ENCODE measurements at places on chromosomes 5 and 9.

- no peak for DNase-seq
These were observed 30.3 kb downstream of the FAM240B start for GRCh38 chr9:38689678-38690077.

DNA sequence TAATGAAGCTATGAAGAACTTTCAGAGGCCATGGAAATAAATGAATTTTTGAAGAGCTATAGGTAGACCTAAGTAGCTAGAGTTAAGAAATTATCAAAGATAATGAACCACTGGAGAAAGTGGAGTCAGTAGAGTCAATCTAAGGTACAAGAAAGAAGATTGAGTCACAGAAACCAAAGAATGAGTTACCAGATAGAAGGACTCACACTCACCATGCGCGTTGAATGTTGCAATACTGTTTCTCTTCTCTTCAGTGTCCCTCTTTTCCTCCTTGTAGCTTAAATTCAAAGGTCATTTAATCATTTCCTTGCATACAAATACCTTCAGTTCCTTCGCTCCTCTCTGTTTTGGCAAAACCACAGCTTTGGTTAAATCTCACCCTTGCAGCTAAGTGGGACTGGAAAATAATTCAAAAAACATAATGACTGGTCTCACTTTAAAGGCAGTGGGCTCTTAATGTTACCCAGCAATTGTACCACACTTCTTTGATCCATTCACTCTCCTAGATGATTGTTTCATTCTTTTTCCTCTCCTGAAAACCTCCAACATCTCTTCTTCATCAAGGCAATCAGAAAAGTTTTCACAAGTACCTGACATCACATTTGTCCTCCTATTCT is 58.3 kb downstream of the NIPBL start:
- DNase-seq = no peak

DNA sequence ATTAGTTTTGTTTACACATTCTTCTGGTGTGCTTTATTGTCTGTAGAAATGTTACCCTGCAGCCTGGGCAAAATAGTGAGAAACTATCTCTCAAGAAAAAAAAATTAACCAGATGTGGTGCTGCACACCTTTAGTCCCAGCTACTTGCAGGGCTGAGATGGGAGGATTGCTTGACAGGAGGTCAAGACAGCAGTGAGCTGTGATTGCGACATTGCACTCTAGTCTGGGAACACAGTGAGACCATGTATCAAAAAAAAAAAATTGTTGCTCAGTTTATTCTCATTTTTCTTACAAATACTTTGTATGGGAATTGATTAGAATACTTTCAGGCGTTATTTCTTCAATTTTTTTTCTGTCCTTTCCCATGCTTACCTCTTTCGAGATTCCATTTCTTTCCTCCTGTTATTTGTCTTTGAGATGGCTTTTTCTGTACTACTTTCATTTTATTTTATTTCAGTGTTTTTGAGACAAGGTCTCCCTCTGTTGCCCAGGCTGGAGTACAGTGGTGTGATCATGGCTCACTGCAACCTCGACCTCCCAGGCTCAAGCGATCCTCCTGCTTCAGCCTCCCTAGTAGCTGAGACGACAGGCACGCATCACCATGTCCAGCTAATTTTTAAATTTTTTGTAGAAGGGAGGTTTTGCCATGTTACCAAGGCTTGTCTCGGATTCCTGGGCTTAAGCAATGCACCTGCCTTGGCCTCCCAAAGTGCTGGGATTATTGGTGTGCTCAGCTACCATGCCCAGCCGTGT is 24.9 kb downstream of the TENT2 start:
- no peak for DNase-seq

GRCh38 chr9:33860200-33860871 is 43.4 kb downstream of the UBE2R2 start:
- DNase-seq = no peak

DNA sequence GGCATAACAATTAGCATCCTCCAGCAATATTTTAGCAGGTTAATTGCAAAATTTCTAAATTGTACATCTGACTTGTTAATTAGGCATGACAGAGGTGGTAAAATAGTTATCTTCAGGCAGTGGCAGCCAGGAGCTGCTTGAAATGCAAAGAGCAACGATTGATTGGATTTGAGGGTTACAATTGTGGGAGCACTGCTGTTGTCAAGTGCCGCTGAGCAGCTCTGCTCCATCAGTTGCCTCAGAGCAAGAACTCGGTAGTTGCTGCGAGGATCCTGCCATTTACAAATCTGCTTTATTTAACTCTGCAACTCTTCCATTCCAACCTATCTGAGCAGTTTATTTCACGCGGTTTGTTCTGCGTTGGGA is 12.6 kb downstream of the PBX3 start:
- peak; percentile 30 for DNase-seq

GRCh38 chr5:151758430-151759241 is at the start of gene ATOX1:
Gene ATOX1, minus strand, starts transcription at chr5:151758631. Its CDS starts 80 bp downstream, at chr5:151758551.
- peak; percentile 97 for DNase-seq

GRCh38 chr5:134891473-134891872 is 13.5 kb upstream of the PCBD2 start:
- no peak for DNase-seq

- peak; percentile 88 for DNase-seq
These were observed 186.1 kb downstream of the C9orf152 start for GRCh38 chr9:110021891-110022290.

DNA sequence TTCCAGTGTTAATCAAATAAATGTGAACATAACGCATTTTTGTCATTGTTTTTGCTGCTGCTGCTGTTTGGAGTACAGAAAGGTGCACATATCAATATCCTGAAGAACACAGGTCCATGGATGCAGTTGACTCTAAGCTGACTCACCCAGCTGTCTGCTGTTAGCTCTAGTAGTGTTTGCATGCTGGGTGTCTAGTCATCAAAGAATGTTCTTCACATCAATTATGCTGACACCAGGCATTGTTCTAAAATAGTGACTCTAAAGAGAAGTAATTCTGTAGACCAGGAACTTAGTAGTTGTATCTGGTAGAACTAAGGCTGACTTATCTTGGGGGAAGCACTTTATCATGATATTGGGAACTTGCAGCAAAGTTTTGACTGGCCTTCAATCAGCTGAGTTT is 55.7 kb upstream of the DPYSL3 start:
- DNase-seq = peak; percentile 60

GRCh38 chr5:177336112-177336511 is 15.4 kb downstream of the LMAN2 start:
- peak; percentile 66 for DNase-seq

- DNase-seq = no peak
These were observed 31.3 kb downstream of the ADAMTS2 start for GRCh38 chr5:179313849-179314521.

DNA sequence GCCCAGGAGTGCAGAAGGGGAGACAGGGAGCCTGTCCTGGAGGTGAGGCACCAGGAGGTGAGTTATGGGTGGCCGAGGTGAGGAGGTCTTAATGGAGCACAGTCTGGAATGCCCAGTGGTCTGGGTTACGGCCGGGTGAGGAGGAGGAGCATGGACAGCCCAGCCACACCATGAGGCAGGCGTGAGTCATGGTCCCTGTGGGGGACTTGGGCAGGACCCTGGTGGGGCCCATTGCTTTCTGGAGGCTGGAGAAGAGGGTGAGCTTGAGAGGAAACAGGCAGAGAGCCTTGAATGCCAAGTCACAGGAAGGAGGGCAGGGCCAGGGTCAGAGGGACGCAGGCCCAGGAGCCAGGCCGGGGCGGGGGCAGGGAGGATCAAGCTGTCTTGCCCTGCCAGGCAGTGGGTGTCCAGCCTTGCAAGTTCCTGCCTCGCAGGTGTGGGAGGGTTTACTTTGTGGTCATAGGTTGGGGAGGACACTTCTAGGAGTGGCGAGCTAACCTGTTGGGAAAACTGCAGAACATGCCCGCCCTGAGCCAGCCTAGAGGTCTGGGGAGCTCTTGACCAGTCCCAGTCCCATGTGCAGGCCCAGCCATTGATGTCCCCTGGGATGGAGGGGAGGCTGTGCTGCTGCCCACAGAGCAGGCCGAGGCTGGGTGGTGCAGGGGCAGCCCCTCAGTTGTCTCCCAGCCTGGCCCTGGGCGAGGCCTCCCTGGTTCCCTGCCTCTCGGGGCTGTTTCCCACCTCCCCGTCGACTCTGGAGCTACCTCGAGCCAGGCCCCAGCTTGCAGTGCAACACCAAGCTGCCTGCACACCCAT is 2.8 kb downstream of the CACNA1B start:
- DNase-seq = no peak

DNA sequence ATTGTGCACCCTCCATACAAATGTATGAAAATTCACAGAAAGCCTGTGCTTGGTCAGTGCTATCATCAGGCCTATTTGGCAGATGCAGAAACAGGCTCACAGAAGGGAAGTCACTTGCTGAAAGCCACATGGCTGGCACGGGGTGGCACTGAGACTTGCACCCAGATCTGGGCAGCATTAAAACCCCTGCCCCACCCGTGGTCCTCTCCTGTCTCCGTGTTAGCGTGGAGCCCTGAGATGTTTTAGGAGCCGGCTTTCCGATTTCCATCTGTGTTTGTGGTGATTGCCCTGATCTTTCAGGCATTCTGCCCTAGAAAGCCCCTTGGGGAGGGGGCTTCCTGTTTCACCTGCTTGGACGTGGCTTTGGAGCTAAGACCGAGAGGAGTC is 102.2 kb upstream of the IER5L start:
- DNase-seq = peak; percentile 37

- DNase-seq = no peak
These were observed 158.4 kb downstream of the GABBR2 start for GRCh38 chr9:98550206-98550820.

GRCh38 chr5:179618923-179619554 is 4.4 kb downstream of the HNRNPH1 start:
- no peak for DNase-seq

- DNase-seq = no peak
These were observed 14.1 kb downstream of the BTNL9 start for GRCh38 chr5:181054138-181054537.

DNA sequence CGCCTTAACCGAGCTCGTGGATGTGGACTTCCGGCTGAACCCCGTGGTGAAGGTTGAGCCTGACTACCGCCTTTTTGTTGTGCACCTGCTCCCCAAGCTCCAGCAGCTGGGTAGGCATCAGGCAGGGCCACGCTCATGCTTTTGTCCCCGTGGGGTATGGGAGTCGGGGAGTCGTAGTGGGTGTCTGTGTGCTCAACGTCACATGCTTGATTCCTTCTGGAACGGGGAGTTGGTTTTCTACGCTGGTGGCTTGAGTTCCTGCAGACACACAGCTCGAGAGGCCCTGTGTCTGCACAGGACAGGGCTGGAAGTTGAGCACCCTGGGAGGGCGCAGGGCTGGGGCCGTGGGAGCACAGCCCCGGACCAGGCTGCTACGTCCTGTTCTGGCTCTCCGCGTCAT is 8.0 kb downstream of the CEP72 start:
- DNase-seq = no peak

GRCh38 chr5:127421471-127421870 is 96.0 kb upstream of the PRRC1 start:
- no peak for DNase-seq

DNA sequence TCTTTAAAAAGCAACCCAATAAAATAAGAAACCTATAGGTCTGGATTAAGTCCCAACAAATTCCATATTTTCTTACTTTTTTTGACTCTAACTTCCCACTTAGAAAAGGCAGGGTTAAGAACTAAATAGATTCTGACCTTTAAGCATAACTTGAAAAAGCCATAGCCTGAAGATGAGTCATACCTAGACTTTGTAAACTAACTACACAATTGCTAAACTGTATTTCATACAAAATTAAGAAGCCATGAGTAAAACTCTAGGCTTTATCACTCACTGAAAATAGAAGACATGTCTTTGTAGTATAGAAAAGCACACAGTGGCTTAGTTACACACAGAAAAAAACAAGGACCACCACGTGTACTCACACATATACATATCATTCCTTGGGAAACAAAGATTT is 51.5 kb downstream of the MLLT3 start:
- peak; percentile 57 for DNase-seq

GRCh38 chr9:76620996-76621395 is 143.2 kb upstream of the PCA3 start:
- DNase-seq = peak; percentile 22

- DNase-seq = no peak
These were observed 162.9 kb downstream of the TTLL11 start for GRCh38 chr9:121929893-121930875.

DNA sequence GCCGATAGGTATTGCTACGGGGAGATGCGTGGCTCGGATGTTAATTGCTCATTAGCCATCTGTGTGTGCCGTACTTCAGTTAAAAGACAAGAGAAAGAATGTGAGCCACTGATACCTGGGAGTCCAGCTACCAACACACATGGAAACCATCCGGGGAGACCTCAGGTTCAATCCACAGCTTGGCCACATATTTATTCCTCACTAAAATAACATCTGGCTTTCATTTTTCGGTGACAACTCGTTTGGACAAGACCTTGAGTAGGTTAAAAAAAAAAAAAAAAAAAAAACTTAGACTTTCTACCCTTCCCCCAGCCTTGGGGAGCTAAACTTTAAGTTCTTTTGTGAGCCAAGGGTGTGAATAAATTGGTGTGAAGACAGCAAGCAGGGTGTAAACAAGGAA is 84.1 kb downstream of the SLIT3 start:
- no peak for DNase-seq

- DNase-seq = no peak
These were observed 202.3 kb downstream of the AOPEP start for GRCh38 chr9:94928691-94929368.
